ENCODE measurements at places on chromosomes 1 and 21.

DNA sequence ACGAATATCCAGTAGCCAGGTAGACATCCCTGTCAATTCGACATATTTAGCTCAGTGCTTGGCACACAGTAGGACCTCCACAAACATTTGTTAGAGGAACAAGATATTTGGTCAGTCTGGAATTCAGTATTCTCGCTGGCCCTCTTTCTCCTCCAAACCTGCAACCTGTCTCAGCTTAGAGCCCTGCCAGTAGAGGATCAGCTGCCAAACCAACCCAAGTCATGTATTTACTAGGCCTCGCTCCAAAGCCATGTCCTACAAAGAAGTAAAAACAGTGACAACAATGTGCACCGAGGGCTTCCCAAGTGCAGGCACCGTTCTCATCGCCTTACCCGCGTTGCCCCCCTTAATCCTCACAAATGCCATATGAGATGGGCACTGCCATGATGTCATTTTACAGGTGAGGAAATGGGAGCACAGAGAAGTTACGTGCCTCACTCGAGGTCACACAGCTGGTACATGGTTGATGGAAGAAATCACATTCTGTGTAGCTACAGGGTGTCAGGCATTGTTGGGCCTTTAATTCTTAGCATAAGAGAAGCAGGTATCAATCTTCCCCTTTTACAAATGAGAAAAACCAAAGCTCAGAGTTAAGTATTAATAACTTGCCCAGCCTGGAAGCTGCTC lies 26.0 kb upstream of the CDCA8 start:
- DNase-seq: no peak

GRCh38 chr1:234610061-234610665 lies at the start of gene IRF2BP2:
IRF2BP2 (minus strand) TSS chr1:234610178; CDS start chr1:234609494, 684 bp downstream.
- DNase-seq: no peak

DNA sequence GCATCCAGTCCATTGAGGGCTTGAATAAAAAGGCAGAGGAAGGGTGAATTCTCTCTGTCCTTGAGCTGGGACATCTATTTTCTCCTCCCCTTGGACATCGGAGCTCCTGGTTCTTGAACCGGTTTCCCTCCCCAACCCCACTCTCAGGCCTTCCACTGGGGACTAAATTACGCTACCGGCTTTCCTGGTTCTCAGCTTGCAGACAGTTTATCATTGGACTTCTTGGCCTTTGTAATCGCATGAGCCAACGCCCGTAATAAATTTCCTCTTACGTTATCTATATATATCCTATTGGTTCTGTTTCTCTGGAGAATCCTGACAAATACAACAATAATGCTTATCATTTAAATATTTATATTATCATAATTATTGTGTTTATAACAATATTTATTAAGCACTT lies 20.4 kb upstream of the COL9A2 start:
- DNase-seq: no peak

DNA sequence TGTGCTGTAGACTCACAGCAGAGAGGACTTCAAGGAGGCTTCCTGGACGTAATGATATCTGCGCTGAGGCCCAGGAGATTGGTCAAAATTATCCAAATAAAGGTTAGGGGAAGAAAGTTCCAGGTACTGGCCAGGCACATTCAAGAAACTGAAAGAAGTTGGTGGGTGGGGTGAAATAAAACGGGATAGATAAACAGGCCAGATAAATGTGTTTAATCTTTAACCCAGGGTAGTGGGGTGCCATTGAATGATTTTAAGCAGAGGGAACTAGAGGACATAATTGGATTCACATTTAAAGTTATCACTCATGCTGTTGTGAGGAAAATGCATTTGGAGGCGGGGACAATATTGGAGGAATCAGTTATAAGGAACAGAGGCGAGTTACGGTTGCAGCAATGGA lies 134.7 kb downstream of the NR5A2 start:
- DNase-seq: no peak

- no peak for DNase-seq
Measured at GRCh38 chr1:11841245-11842153, 6.1 kb downstream of the NPPA start.

- DNase-seq: no peak
Measured at GRCh38 chr1:168687816-168688215, 41.2 kb downstream of the DPT start.
